GM04504 (cell line): ENCODE measurements at places on chromosomes 12 and 14.

- no peak for DNase-seq
Measured at GRCh38 chr12:79673354-79673753, 17.4 kb downstream of the PAWR start.

- peak; percentile 46 for DNase-seq
Measured at GRCh38 chr12:2052826-2053678, at the start of gene CACNA1C. CACNA1C (plus strand) TSS chr12:2052987; CDS start chr12:2053563, 576 bp downstream.

DNA sequence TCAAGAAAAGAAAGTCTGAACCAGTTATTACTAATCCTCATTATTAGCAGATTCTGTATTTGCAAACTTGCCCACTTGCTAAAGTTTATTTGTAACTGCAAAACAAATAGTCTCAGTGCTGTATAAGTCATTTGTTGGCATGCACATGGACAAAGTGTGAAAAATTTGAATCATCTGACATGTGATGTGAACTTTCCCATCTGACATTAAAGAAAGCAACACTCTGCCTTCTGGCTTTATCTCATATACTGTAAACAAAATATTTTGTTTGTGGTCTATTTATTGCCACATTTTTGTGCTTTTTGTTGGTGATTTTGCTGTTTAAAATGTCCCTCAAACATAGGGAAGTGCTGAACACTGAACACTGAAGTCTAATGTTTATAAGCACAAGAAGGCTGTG, 513.8 kb downstream of the RPL10L start:
- no peak for DNase-seq

DNA sequence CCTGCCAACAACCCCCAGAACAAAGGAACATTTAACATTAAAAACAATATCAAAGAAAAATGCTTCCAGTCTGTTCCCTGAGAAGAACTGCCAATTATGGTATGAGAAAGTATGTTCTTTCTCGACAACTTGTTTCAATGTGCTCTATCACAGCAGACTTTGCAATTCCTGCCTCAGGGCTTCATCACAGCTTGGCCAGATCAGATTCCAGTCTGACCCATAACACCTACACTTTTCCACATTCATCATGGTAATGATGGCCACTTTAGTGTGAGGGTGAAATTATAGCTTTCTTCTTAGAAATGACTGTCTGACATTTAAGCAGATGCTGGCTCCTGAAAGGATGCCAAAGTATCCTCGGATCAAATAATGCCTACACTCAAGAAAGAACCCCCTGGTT, 17.0 kb downstream of the NEK9 start:
- DNase-seq = no peak

DNA sequence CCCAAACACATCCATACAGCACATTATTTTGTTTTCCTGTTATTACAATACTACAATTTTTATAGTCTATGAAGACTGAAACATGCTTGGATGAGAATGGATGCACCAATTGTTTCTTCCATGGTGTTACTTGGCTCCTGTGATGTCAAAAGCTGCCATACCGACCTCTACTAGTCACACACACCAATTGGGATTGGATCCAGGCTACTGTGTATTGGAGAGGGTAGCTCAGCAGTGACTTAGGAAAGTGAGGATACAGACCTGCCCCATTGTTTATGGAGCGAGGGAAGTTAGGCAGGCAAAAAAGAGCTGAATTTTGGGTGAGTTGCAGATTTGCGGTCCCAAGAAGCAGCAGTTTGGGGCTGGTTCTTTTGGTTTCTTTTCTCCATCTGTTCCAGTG, 30.8 kb upstream of the AKAP6 start:
- no peak for DNase-seq

DNA sequence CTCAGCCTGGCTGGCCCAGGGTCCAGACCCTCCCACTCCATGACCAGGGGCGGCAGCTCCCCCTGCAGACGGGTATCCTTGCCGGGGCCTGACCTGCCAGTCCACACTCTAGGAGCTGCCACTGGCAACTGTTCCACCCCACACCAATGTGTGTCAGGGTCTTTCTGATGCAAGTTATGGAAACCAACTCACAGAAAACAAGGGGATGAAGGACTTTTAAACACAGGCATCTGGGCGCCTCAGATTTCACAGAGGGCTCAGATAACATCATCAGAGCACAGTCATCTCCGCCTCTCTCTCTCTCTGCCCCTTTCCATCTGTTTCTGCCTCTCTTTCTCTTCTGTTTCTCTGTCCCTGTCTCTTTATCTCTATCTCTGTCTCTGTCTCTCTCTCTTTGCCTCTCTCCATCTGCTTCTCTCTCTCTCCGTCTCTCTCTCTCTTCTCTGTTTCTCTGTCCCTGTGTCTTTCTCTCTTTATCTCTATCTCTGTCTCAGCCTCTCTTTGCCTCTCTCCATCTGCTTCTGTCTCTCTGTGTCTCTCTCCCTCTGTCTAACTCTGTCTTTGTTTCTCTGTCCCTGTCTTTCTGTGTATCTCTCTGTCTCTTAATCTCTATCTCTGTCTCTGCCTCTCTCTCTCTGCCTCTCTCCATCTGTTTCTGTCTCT, 67.4 kb upstream of the FBRSL1 start:
- no peak for DNase-seq

DNA sequence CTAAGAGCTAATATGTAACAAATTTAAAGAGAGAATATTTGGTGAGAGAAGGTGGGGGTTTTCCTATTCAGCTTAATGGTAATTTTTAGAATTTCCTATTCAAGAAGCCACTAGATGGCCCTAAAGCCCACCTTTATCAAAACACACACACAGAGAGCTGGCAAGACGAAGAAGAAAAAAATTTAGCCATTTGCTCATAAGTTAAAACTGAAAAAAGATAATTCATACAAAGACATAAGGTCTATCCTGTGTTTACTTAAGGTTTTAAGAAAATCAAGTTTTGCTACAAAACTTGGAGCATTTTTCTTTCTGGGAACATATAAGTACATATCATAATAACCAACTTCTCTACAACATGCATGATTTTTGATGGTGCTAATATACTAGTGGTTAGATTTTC, 46.8 kb upstream of the PCED1B start:
- peak; percentile 40 for DNase-seq

- DNase-seq = peak; percentile 11
Measured at GRCh38 chr14:33114331-33114730, 175.7 kb downstream of the NPAS3 start.

DNA sequence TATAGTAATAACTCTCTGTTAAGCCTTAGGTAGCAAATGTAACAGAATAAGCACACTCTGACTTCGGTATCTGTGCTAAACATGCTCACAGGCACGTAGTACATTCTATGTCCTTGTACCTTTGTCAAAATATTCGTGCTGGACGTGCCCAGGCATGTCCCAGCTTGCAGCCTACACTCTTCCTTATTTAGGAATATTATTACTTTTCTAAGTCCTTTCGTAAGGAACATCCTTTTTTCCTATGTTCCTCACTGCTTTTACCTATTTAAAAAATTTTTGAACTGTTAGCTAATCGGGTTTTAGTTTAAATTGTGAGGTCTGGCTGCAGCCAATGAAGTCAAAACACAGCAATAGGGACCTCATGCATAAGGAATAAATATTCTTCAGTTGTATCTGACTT, 24.1 kb upstream of the UBC start:
- no peak for DNase-seq

DNA sequence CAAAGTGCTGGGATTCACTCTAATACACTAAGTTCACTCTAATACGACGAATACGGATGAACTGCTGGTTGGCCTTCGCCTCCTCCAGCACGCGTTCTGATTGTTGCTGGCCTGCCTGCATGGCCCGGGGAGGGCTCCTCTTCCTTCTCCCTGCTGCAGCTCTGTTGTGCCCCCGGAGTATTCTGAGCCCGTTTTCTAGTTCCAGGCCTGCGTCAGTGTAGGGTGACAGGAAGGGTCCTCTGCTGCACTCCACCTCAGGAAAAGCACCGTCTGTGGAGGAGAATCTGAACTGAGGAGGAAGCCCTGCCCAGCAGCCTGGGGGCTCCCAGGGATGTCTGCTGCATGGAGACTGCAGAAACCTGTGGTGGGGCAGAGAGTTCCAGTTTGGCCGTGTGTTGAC, 44.4 kb downstream of the DDX51 start:
- no peak for DNase-seq

DNA sequence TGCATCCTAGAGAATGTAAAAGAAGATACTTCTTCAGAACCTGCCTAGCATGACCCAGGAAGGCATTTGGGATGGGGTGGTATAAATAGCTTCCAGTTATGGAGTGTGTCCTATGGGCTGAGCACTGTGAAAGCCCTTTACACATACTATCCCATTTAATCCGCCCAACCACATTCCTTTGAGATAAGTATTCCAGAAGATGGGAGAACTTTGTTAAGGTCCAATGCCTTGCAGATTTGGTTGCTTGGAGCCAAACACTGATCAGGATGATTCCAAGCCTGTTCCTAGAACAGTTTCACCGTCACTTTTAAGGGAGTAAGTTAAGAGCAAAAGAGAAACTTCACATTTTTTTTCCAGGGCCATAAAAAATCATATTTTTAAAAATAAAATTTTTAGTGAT, 82.5 kb upstream of the CLMN start:
- DNase-seq = no peak

DNA sequence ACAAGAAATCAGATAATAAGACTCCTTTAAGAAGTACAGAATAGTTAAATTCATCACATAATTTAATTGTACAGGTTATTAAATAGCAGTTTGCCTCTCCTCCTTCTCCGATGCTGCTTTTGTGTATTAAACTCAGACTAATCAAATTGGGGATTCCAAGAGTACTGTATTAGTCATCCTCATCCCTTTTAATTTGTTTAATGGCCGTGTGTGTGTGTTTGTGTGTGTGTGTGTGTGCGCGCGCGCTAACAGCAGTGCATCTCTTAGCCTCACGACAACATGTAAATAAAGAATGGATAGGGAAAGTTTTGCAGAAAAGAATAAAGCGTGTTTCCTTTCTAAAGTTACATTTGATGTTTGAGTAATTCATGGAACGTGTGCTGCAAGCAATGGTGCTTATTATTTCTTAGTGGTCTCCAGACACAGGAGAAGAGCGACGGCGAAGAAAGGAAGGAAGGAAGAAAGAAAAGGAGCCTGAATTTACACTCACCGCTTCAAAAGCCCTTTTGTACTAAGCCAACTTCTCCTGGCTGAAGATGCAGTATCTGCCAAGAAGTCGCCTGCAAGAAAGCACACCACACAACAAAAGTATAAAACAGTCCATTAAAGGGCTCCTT, 220.3 kb downstream of the ASCL1 start:
- DNase-seq = no peak

- no peak for DNase-seq
Measured at GRCh38 chr14:94394581-94395207, 6.3 kb upstream of the SERPINA1 start.

DNA sequence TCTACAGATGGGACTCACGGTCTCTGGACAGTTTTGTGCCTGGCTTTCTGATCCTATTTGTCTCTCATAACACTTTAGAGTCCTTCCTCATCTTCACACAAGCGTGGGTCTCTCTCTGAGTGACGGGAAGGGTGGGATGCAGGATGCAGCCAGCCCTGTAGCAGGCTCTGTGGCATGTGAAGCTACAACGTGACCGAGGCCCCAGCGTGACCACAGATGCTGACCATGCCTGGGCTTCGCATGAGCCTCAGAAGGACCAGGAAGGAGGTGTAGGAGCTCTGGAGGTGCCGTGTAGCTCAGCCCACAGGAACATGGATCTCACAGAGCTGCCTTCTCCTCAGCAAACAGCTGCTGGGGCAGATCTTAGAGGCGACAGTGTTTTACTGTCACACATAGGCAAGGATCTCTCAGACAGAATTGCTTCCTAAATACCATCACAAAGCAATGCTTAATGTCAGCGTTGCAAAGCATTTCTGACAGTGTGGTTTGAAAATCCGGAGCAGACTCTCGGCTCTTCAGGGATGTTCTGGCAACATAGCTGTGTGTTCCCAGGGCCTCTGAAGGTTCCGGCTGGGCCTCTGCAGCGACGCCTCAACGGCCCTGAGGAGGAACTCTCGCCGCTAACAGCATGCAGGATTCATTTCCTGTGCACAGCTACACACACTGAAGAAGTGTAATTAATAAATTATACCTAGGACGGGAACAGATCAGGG, 21.9 kb downstream of the ANKLE2 start:
- no peak for DNase-seq

DNA sequence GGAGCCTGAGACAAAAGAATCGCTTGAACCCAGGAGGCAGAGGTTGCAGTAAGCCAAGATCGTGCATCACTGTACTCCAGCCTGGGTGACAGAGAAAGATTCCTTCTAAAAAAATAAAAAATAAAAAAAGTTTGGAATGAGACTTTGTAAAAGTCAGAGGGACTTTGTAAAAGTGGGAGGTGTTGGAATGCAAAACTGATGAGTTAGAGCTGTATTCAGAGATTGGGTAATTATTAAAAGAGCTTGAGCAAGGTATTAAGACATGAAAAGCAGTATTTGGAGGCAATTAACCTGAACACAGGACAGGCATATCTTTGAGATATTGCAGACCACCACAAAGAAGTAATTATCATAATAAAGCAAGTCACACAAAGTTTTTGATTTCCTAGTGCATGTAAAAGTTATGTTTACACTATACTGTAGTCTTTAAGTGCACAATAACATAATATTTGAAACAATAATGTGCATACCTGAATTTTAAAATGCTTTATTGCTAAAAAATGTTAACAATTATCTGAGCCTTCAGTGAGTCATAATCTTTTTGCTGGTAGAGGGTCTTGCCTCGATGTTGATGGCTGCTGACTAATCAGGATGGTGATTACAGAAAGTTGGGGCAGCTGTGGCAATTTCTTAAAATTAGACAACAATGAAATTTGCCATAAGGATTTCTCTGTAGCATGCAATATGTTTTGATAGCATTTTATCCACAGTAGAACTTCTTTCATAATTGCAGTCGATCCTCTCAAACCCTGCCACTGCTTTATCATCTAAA, 33.1 kb downstream of the PHLDA1 start:
- no peak for DNase-seq

DNA sequence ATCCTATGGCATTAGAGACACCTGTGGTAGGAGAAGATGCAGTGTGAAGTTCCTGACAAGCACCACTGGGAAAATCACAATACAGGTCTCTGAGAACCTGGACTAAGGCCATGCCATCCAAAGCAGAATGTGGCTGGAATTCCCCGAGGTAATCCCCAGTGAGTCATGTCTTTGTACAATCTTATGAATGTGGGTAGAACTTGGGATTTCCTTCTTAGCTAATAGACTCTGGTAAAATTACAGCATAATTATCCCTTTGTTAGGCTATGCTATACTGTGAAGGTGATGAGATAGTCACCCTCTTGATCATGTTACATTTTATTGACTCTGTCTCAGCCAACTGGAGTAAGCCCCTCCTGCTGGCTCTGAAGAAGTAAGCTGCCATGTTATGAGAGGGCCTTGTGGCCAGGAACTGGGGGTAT, 224.3 kb upstream of the DCN start:
- DNase-seq = no peak
